ENCODE measurements at places on chromosomes 1 and 21.
A peak's percentile ranks its signal among the peaks of the same experiment; 100 is the strongest.

GRCh38 chr1:96482616-96483015 lies 239.0 kb upstream of the PTBP2 start:
- no peak for DNase-seq

DNA sequence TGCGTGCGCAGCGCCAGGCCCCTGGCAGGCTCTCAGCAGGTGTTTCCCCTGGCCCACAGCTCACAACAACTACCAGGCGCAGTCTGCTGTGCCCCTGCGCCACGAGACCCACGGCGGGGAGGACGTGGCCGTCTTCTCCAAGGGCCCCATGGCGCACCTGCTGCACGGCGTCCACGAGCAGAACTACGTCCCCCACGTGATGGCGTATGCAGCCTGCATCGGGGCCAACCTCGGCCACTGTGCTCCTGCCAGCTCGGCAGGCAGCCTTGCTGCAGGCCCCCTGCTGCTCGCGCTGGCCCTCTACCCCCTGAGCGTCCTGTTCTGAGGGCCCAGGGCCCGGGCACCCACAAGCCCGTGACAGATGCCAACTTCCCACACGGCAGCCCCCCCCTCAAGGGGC lies 68.1 kb downstream of the ALPL start:
- no peak for DNase-seq

- DNase-seq: no peak
Observed at GRCh38 chr1:93738075-93738622, 56.5 kb upstream of the BCAR3 start.

GRCh38 chr1:228982637-228983036 lies 247.4 kb downstream of the RHOU start:
- no peak for DNase-seq

- DNase-seq: no peak
Observed at GRCh38 chr1:69029649-69030048, 532.8 kb upstream of the DEPDC1 start.

DNA sequence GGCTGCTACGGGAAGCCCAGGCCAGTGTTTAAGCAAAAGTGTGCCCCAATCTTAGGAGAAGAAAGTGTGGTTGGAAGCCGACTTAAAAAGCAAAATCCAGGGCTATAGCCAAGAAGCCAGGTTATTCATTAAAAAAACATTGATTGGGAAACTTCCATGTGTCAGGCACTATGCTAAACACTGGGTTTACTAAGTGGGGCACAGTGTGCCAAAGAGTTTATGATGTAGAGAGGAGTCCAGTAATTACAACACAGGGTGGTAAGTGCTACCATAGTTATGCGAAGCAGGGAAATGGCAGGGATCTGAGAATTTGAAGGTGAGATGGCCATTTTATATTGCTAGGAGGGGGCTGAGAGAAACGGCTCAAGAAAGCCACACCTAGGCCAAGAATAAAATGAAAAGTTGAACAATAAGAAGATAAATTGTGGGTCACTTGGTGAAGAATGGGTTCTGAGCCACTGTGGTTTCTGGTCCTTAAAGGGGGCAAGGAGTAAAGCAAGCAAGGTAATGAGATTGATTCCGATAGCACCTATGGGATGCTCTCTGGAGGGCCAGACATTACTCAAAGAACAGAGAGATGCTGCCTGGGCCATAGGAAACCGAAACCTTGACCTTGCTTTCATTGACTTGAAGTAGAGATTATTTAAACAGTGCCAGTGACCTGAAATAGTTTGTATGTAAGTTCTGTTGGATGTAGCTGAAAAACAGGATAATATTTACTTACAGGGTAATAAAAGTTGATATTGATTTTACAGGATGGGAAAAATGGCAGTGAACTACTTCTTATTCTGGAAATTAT lies 177.8 kb downstream of the GIPC2 start:
- no peak for DNase-seq

DNA sequence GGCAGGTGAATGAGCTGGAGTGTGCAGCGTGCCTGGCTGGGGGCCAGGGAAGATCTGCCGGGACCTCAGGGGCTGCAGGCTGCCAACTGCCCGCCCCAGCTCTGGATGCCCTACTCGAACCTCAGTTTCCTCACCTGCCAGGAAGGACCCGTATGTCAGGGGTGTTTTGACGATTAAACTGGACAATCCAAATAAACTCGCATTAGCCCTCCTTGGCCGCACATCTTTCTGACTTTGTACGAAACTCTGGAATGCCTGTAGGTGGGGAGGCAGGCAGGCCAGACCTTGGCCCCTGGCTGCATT lies 8.3 kb upstream of the ZNF669 start:
- DNase-seq: no peak

DNA sequence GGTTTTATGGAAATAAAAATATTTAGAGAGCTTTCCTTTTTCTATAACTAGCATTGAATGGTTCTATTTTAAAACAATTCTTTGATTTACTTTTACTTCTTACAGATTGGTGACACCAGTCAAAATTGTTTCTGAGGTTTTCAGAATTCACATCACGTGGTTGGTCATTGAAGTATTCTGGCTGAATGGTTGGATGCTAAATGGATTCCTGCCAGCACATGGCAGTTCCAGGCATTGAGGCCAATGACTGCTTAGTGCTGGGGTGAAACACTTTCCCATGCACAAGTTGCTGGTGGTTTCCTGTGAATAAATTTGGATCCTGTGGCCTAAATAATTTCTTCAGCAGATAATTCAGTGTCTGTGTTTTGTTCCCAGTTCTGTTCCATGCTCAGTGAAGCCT lies 20.6 kb downstream of the NCAM2 start:
- no peak for DNase-seq

DNA sequence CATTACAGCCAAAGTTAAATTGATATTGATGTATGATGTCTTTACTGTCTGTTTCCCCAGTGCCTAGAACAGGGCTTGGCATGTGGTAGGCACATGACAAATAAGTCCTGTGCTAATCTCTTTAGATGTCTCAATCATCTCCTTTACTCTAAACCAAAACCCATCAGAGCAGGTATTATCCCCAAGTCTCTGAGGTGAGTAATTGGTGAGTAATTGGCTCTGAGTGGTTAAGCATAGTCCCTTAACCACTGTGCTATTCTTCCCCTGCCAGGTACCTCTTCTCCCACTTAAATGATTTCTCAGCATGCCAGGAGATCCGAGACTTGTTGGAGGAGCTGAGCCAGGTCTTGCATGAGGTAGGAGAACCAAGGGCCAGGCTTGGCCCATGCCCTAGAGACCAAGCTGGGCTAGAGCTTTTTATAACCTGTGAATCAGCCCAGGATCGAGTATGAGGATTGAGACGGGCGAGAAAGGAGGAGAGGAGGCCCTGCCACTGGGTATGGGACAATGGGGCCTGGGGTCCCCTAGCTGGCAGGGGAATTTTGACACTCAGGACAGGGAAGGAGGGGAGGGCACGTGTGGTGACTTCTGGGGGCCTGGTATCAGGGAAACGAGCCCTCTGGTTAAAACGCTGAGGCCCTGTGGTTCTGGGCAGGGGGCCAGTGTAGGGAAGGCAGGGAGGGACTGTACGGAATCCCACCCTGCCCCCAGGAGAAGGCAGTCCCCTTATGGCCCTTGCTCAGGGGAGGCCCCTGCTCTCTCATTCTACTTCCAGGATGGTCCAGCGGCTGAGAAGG lies 4.5 kb downstream of the CNKSR1 start:
- DNase-seq: no peak

GRCh38 chr1:153470707-153471106 lies 10.3 kb upstream of the S100A7 start:
- no peak for DNase-seq

DNA sequence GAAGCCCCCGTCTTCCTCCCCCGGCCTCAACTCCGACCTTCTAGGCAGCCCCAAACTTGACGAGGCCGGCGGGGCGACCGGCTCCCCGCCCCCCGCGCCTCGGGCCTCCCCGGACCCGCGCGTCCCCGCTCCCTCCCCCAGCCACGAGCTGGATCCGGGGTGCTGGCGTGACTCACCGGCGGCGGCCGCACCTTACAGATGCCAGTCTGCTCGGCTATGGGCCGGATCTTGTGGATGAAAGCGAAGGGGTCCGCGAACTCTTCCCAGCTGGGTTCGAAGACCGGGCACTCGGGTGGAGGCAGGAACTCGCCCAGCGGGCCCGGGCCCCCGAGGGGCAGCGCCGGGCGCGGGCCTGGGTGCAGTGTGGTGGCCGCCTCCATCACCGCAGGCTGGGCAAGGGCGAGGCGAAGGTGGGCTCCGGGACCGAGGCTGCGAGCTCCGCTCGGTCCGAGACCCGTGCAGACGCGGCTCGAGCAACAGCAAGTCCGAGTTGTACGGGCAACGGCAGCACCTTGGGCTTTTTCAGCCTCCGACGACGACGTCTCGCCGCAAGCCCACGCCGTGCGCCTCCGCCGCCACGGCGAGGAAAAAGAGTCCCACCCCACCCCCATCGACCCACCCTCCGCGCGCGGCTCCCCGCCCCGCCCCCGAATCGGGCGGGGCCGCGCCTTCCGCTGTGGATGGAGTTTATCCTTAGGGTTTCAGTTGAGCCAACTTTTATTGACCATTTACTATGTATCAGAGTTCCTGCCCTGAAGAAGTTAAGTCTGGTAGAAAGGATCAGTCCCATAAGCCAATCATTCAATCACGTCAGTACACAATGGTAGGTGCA lies at the start of gene KDM5B:
TSS of gene KDM5B (minus strand) at position 496 of the 832 bp plus-strand sequence. CDS start at position 380, 116 bp downstream.
- peak; percentile 25 for DNase-seq

GRCh38 chr1:22255341-22256212 lies 112.7 kb upstream of the WNT4 start:
- DNase-seq: no peak

DNA sequence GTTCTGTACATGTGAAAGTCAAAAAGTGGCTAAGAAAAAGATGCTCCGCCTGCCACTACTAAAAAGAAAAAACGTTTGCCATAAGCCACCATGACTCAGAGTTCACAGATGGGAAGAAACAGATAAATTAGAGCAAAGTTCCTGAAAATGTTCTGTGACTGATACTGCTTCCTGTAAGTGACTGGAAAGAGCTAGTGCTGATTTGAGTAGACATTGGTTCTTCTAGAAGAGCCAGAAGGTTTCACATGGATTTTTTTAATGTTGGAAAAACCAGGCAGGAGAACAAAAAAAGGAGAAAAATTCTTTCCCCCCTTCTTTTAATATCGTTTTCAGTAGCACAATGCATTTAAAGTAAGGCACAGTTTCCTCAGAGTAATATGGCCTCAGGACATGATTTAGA lies 221.4 kb downstream of the HLX start:
- DNase-seq: no peak

- no peak for DNase-seq
Observed at GRCh38 chr1:108511764-108512163, 48.1 kb upstream of the EEIG2 start.

GRCh38 chr21:45118099-45118498 lies 43.7 kb downstream of the ADARB1 start:
- no peak for DNase-seq

- DNase-seq: no peak
Observed at GRCh38 chr1:226798427-226799411, 59.6 kb upstream of the ITPKB start.

DNA sequence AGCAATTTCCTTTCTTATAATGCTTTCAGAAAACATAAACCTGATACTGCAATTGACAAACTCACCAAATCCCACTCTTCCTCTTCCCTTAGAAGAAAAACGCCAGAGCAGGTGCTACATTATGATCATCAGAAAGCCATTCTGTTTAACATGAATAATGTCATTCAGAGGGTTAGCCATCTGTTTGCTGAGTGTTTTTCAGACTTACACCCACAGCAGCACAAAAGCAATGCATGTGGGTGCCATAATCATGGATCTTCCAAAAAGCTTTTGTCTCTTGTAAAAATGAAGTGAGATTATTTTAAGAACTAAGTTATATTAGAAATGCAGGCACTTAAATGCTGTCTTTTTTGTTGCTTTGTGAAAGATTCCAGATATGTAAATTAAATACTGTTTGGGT lies 204.6 kb upstream of the TMPRSS15 start:
- DNase-seq: no peak

GRCh38 chr1:80217377-80217986 lies 1211.0 kb upstream of the ADGRL4 start:
- no peak for DNase-seq

- DNase-seq: no peak
Observed at GRCh38 chr1:218299416-218299815, 14.3 kb downstream of the RRP15 start.

- no peak for DNase-seq
Observed at GRCh38 chr21:15062606-15062965, 2.2 kb downstream of the NRIP1 start.

- no peak for DNase-seq
Observed at GRCh38 chr1:113027449-113027848, 45.5 kb upstream of the LRIG2 start.

All from omental fat pad (tissue), 4 donors.